ENCODE measurements at places on chromosomes 1 and 21.

- DNase-seq = no peak
These were observed 19.1 kb upstream of the TMEM183A start for GRCh38 chr1:202987922-202988583.

DNA sequence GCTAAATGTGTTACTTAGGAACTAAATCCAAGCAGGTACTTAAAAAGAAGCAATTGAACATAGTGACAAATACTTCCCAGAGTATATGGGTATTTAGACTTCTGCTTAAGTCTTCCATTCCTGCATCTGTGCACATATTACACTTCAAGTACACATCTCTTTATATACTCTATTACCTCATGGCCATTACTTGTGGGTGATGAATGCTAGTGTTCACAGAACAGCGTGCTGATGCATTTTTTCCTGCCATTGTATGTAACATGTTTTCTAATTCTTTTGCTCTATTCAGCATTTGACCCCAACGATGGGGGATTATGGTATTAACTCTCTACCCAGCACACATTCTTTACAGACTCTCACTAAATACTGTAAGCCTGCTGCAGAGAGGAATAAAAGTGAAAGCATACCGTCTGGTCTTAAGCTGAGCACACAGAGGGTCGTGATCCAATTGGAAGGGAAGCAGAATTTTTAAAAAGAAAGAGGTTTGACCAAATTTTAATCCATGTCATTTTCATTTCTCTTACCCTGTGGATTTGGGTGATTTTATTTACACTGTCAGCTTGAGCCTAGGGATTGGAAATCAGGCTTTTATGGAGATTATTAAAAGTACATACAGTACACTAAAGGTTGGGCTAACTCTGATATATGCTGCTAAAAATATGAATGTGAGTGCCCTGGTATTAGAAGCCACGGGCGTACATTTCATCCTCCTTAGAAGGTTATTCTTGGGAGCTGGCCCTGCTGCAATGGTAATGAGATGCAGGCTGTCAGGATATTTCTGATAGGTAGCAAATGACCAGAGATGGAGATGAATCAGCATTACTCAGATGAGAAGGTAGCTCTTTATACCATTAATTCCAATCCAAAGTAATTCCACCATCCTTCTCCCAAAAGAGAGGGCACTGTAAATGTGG is 95.5 kb upstream of the PROX1 start:
- DNase-seq = no peak

- no peak for DNase-seq
These were observed 3.4 kb downstream of the SELL start for GRCh38 chr1:169707912-169708604.

- no peak for DNase-seq
These were observed 46.1 kb downstream of the FGGY start for GRCh38 chr1:59342801-59343575.

DNA sequence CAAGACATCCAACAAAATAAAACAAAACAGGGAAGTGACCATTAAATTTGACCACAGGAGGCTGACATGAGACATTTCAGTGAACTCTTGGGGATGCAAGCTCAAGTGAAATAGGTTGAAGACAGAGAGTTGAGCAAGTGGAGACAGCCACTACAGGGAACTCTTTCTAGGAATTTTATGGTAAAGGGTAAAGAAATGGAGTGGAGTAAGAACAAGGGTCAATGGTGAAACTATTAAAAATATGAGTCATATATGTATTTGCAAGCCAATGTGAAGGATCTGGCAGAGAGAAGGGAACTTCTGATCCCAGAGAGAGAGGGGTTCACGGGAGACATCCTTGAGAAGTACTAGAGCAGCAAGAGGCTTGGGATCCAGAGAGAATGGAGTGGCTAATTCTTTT is 9.1 kb upstream of the TRABD2B start:
- DNase-seq = no peak

- DNase-seq = peak; percentile 93
These were observed 10.0 kb upstream of the FAAP20 start for GRCh38 chr1:2204415-2205190.

- DNase-seq = no peak
These were observed 67.4 kb downstream of the DDAH1 start for GRCh38 chr1:85397490-85398032.

DNA sequence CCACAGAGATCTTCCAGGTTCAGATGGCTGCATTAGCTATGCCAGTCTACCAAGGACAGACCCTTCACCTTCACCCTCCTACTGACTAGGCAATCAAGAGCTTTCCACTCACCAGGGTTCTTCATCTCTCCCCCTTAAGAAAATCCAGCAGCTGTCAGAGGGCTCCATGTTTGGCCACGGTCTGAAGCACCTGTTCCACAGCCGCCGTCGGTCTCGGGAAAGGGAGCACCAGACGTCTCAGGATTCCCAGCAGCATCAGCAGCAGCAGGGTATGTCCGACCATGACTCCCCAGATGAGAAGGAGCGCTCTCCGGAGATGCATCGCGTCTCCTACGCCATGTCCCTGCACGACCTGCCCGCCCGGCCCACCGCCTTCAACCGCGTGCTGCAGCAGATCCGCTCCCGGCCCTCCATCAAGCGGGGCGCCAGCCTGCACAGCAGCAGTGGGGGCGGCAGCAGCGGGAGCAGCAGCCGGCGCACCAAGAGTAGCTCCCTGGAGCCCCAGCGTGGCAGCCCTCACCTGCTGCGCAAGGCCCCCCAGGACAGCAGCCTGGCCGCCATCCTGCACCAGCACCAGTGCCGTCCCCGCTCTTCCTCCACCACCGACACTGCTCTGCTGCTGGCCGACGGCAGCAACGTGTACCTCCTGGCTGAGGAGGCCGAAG is 13.8 kb downstream of the TMCC2 start:
- peak; percentile 37 for DNase-seq

GRCh38 chr1:38758820-38759219 is 100.8 kb downstream of the RRAGC start:
- DNase-seq = no peak

- no peak for DNase-seq
These were observed 688.1 kb downstream of the PLA2G4A start for GRCh38 chr1:187516874-187517273.

DNA sequence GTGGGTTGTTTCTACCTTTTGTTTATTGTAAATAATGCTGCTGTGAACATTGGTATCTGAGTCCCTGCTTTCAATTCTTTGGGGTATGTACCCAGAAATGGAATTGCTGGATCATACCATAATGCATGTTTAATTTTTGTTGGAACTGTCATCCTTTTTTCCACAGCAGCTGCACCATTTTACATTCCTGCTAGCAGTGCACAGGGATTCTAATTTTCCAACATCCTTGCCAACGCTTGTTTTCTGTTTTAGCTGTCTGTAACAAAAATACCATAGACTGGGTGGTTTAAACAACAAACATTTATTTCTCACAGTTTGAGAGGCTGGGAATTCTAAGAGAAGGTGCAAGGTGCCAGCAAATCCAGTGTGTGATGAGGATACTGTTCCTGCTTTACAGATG is 65.1 kb downstream of the RAVER2 start:
- DNase-seq = no peak

GRCh38 chr1:148372731-148373130 is 110.4 kb downstream of the PPIAL4G start:
- no peak for DNase-seq

DNA sequence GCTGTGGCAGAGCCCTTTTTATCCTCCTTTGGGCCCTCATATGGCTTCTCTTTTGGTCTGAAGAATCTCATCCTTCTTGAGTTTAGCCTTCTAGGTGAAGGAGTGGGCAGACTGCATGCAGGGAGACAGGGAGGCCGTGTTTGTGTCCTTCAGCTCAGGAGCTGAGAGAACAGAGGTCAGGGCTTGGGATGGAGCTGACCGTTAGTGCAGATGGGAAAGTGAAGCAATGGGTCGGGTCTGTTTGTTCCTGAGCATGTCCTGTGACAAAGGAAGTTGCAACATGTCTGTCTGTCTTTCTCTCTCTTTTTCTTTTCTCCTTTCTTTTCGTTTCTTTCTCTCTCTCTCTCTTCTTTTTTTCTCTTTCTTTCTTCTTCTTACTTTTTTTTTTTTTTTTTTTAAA is 14.9 kb downstream of the MAPKAPK2 start:
- no peak for DNase-seq

- DNase-seq = no peak
These were observed 78.5 kb downstream of the LHX9 start for GRCh38 chr1:197995408-197996258.

DNA sequence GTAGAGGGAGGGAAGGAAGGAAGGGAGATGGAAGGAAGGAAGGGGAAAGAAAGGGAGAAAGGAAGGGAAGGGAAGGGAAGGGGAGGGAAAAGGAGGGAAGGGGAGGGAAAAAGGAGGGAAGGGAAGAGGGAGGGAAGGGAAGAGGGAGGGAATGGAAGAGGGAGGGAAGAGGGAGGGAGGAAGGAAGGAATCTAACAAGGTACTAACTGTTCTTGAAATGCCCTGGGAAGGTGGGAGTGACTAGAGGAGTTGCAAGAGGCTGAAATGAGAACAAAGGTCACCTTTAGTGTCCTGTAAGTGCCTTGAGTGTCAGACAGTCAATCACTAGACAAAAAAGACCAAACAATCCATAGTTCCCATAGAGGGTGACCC is 2.3 kb upstream of the ATP2B4 start:
- DNase-seq = no peak

DNA sequence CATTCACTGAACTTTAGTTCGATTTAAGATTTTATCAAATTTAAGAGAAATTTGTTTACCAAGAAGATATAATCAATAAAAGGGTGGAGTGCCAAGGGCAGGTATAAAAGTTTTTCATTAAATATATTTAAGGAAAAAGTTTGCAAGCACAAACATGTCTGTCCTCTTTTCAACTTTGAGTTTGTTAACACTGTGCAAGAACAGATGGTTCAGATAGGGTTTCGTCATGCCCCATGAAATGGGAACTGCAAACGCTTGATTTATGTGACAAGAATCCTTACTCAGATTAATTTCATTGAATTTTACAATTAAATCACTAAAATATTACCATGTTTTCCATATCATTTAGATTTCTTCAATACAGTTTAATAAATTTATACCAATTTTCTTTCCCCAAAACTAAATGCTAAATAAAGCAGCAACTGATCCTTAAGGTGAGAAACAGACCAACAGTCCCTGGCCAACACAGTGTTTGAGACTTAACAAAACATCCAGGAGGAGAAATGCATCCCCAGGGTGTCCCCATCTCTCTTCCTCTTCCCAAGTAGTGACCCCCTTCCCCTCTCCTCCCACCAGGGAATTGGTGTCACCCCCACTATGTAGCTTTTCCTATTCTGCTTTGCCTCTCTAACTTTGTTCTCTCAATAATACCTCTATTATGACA is 292.9 kb downstream of the LTN1 start:
- no peak for DNase-seq

DNA sequence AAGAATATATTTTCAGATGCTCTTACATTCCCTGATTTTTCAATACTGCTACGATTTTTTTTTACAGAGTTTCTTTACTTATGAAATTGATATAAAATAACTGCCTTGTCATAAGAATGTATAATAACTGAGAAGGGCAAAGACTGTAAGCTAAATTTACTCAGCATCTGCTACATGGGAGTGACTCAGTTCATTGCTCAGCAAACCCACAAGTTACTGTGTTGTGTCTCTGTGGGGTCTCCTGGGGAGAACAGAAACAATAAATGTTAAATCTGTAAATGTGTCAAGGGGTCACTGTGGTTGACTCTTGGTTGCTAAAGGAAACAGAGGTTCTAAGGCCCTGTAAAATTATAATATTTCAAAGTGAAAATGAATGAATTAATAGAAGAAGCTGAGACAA is 210.3 kb upstream of the CACYBP start:
- DNase-seq = no peak

DNA sequence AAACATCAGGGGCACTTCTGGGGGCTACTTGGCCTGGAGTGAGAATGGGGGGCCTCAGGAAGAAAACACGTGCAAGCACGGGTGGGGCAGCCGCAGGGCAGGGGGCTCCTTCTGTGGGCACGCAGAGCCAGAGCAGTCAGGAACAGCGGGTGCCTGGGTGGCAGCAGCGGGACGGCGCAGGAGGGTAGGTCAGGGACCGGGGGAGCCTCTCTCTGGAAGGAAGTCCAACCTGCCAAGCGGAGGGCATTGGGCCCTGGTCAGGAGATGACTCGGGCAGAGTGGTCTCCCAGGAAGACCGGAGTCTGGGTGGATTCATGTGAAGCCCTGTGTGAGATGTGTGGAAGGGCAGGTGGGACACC is 27.1 kb downstream of the CTNNBIP1 start:
- DNase-seq = peak; percentile 74

GRCh38 chr1:244371242-244372141 is 80.2 kb downstream of the ADSS2 start:
- peak; percentile 39 for DNase-seq

GRCh38 chr1:116286541-116286971 is 86.5 kb upstream of the ATP1A1 start:
- no peak for DNase-seq

GRCh38 chr1:116856312-116856711 is 53.4 kb upstream of the PTGFRN start:
- no peak for DNase-seq

DNA sequence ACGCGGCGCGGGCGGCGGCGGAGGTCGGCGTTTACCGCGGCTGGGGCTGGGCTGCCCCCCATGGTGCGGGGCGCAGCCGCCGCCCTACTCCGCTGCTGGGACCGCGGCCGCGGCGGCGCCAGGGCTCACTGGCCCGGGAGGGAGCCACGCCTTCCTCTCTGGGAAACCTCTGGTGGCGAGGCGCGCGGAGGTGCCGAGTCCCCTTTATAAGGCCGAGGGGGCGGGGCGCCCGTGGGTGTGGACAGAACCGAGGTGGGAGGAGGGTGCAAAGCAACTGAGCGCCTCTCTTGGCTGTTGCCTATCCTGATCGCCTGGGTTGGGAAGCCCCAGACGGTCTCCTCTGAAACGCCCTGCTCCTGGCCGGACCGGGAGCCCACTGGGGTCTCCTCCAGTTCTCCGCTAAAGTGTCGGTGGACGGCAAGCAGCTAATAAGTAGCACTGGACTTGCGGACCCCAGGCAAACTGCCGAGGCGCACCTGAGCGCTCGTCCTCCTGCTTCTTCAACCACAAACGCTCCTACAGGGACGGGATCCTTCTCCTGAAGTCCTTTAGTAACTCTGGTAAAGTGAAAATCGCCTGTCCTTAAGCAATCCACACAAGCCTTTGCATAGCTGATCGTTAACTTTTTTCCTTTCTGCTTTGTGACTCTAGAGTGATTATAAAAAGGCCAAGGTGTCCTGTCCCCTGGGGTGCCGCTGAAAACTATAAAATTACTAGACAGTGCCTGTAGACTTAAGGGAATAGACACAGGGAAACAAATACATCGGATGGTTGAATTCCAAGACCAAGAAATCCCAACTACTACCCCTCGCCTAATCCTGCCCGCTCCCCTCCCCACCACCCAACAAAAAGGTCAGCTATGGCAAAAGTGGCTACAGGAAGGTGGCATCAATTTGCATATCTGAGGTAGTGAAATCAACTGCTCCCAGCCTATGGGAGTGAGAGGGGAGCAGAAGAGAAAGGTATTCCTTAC is at the start of gene PTGER3:
TSS of gene PTGER3 (minus strand) at position 182 of the 973 bp plus-strand sequence. CDS start 239 bp downstream, outside the sequence.
- DNase-seq = peak; percentile 87

GRCh38 chr1:60894130-60894529 is 188.2 kb upstream of the NFIA start:
- no peak for DNase-seq

- peak; percentile 63 for DNase-seq
These were observed 5.4 kb downstream of the FOXO6 start for GRCh38 chr1:41366455-41367287.

- DNase-seq = no peak
These were observed 7.0 kb downstream of the PPFIA4 start for GRCh38 chr1:203033287-203033686.

GRCh38 chr1:156214024-156214748 is 1.4 kb downstream of the PMF1 start:
- no peak for DNase-seq
